Pancreas (tissue), 10 donors: ENCODE measurements at places on chromosomes 16 and 17. TPM values are rescaled to one million over a fixed set of nuclear protein-coding genes. Genes with fewer than 3 reads are reported as not detected.

DNA sequence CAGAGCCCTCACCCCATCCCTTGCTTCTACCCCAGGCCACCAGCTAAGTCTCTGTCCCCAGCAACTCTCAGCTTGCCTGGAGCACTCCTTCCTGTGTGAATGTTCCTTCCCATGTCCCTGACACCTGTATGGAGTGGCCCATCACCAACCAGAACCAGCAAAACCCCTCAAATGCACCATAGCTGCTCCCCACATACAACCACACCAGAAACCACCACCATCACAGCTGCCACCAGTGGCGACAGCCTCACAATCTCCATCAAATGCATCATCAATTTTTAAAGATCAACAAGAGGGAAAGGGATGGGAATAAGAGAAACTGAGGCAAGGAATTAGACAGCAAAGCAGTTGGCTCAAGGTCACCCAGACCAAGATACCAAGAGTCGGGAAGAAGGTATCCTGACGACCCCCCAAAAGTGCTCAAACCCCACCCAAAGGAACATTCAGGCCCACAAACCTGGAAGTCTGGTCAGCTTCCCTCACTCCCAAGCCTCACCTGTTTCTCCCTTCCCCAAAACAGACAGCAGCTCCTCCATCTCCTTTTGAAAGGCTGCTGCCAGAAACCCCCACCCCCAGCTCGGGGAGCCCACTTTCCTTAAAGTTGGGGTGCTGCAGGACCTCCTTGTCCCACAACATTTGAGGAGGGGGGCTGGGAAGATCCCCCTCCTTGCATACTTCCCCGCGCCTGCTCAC is 1.8 kb downstream of the SRCIN1 start:
- DNase-seq, result peak; percentile 46

Gene KIF19
- 5.7 TPM for polyA plus RNA-seq

Gene ICAM2
- polyA plus RNA-seq, result 19.1 TPM

- DNase-seq, result no peak
These were observed 17.8 kb downstream of the MBTPS1 start for GRCh38 chr16:84098939-84099338.

DNA sequence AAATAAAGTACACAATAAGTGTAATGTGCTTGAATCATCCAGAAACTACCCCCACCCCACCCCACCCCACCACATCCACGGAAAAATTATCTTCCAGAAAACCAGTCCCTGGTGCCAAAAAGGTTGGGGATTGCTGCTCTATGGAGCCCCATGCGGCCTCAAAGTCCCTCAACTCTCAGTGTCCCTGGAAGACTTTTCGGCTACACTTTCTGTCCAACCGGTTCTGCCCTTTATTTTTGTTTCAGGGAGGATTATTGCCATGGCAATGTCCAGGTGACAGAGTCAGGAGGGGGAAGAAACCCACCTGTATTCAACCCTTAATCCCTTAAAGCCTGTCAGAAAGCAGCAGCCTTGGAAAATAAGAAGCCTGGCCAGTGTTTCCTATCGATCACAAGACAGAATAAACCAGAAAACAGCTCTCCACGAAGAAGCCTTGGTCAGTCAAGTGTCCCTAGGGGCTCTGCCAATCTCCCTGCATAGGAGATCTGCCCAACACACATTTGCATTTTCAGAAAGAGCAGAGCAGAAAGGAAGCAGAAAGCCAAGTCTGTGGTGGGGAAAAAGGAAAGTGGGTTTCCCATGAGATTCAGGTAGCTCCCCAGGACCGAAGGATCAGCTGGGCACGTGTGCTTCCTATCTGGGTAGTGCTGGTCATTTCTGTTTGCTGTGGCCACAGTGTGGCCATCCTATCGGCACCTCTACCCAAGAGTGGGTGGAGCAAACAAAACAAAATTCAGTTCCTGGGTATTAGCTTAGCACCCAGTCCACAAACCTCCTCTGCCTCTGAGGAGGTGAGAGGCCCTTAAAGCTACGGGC is 342.7 kb downstream of the SOX9 start:
- DNase-seq, result peak; percentile 77

DNA sequence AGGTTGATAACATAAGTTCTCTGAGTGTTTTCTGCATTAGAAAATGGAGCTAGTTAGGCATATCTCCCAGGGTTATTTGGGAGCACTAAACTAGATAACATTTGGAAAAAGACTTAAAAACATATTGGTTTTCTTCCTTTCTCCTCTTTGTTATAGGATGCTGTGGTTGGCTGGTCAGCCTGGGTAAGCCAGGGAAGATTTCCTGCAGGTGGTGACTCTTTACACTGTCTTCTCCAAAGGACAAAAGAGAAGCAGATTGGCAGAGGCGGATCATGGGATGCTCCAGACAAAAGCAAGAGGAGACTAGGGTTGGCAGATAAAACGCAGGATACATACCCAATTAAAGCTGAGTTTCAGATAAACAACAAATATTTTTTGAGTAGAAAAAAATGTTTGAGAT is 6.2 kb upstream of the CRYBA1 start:
- DNase-seq, result no peak

GRCh38 chr17:77882481-77883212 is 75.9 kb upstream of the TNRC6C start:
- DNase-seq, result no peak

Gene ZNF423
- 2.4 TPM for polyA plus RNA-seq

GRCh38 chr17:59185997-59186396 is 23.8 kb upstream of the SMG8 start:
- DNase-seq, result no peak

Gene LPO
- 0.08 TPM for polyA plus RNA-seq

- no peak for DNase-seq
These were observed 64.2 kb upstream of the DOC2B start for GRCh38 chr17:245611-246010.

DNA sequence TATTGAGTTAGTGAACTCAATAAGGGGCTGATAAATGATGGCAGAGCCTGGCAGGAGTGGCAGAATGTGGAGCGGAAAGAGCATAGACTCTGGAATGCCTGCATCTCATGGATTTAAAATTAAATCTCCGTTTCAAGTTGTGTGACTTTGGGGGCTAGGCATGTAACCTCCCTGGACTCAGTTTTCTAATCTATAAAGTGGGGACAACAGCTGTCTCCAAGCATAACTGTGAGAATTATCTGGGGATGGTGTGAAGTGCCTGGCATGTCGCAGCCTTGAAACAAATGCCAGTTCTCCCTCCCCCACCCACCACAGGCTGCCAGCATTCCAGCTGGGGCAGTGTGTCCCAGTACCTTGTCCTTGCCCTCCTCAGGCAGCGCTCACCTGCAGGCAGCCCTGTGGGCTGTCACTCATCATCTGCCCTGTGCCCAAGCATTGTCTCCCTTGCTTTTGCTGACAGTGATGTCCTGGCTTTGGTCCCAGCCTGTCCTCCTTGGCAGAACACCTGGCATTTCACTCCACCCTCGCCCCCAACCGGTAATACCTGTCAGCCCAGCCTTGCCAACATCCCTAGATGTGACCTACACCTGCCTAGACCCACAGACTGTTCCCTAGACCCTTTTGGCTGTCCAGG is 129.6 kb downstream of the MRM1 start:
- peak; percentile 36 for DNase-seq

- DNase-seq, result no peak
These were observed 21.8 kb downstream of the CDH8 start for GRCh38 chr16:62014319-62014923.

DNA sequence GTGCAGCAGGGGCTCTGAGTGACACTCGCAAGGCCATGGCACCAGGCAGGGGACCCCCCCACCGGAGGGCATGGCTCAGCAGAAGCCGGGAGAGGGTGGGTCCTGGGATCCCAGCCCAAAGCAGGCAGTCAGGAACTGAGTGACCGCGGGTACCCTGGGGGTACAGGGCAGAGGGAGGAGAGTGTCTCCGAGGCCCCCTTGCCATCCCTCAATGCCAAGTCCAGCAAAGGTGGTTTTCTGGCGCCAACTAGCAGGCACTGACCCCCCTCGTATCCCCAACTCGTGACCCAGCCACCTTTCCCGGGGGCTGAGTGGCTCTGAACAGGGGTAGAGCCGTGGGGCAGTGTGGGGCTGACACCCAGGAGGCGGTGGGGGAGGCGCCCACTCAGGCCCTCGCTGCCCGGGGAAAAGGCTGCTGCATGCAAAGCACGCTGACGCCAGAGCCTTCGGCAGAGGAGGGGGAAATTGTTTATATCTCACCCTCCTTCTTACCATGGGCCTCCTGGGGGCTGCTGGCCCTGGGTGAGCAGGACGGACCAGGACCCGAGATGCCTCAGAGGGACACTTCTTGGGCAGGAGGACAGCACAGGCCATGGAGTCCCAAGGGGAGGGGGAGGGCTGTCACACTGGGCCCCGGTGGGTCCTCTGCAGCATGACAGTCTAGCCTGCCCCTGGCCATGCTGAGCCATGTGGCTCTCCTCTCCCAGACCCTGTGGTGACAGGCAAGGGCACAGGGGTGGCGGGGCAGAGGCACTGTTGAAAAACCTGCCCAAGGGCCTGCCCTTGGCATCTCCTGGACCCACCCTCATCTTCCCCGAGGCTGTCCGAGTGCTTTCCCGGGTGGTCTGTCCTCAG is 14.6 kb upstream of the ENPP7 start:
- DNase-seq, result no peak

DNA sequence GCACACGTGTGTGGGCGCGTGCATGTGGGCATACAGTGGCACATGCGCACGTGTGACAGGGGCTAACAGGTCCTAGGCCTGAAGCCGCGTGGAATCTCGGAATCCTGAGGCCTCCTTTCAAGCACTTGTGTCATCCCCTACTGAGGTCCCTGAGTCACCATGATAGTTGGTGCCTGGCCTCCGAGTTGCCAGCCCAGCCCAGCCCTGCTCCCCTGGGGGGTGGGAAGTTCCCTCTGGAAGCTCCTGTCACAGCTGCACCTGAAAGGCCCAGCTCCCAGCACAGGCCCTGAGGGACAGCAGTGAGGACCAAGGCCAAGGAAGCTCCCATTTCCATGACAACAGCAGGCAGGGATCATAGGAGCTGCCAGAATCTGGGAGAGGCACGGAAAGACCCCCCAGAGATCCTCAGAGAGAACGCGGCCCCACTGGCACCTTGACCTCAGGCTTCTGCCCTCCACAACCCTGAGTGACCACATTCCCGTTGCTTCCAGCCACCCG is 35.4 kb upstream of the ENPP7 start:
- DNase-seq, result no peak

- no peak for DNase-seq
These were observed 62.6 kb downstream of the ENGASE start for GRCh38 chr17:79137015-79137788.

GRCh38 chr17:5705876-5706576 is 121.7 kb upstream of the NLRP1 start:
- no peak for DNase-seq

Gene CCDC154
- polyA plus RNA-seq, result 7.7 TPM

Gene TBC1D3K
- not detected for polyA plus RNA-seq

GRCh38 chr16:10987361-10988163 is 43.2 kb downstream of the CLEC16A start:
- no peak for DNase-seq

GRCh38 chr17:68133346-68134045 is 98.0 kb downstream of the KPNA2 start:
- no peak for DNase-seq

Gene SLC12A3
- 0.05 TPM for polyA plus RNA-seq

Gene KRTAP1-1
- polyA plus RNA-seq, result 0.68 TPM

GRCh38 chr16:87833548-87833947 is 35.8 kb downstream of the SLC7A5 start:
- no peak for DNase-seq

Gene ARHGAP23
- polyA plus RNA-seq, result 3.3 TPM

Gene RHBDL3
- 1.8 TPM for polyA plus RNA-seq

Gene MYH8
- polyA plus RNA-seq, result not detected

DNA sequence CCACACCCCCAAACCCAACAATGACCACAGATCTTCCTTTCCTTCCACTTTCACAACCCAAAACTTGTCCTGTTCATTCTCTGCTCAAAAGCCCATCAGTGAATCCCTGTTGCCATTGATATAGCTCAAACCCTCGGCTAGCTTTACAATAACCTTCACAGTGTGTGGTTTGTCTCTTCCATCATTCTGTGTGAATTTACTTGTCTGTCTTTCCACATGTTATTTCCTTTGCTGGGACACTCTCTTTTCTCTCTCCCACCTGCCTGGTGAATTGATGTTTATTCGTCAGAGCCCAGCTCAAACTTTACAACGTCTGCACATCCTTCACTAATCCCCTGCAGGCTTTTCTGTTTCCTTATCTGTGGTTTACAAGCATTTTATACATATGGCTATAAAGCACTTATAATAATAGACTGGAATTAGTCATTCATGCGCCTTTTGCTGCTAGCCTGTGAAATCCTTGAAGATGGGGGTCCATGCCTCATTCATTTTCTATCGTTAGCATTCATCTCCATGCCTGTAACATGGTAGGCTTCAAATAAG is 114.4 kb downstream of the CDH13 start:
- DNase-seq, result no peak

DNA sequence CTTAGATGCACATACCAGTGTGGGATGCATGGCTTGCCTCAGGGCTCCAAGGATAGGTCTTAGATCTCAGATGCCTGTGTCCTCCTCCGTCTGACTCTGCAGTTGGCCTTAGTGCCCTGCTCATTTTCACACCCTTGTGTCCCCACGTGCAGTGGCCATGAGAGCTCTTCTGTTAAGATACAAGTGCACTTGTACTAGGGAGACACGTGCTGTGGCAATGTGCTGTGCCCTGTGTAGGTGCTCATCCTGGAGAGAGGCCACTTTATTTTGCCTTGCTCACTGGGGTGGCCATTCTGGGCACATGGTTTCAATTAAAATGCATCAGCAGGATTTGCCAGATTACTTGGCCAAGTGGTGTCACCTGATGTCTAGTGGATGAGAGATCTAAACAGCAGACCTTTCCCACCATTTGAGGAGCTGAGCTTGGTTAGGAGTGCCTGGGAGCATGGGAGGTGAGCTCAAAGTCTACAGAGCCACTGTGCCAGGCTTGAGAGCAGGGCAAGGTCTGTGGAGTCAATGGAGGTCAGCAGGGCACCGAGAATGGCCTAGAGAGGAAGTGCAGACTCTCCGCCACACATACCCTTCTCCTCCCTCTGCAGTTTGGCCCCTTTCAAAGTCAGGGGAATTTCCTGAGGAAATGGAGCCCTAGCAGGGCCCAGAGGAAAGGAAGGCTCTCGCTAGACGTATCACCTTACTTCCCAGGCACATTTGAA is 25.2 kb upstream of the SMPD3 start:
- DNase-seq, result no peak

Gene EVPL
- 6.5 TPM for polyA plus RNA-seq

Gene SLC25A39
- polyA plus RNA-seq, result 119 TPM

Gene MYL4
- 0.53 TPM for polyA plus RNA-seq

DNA sequence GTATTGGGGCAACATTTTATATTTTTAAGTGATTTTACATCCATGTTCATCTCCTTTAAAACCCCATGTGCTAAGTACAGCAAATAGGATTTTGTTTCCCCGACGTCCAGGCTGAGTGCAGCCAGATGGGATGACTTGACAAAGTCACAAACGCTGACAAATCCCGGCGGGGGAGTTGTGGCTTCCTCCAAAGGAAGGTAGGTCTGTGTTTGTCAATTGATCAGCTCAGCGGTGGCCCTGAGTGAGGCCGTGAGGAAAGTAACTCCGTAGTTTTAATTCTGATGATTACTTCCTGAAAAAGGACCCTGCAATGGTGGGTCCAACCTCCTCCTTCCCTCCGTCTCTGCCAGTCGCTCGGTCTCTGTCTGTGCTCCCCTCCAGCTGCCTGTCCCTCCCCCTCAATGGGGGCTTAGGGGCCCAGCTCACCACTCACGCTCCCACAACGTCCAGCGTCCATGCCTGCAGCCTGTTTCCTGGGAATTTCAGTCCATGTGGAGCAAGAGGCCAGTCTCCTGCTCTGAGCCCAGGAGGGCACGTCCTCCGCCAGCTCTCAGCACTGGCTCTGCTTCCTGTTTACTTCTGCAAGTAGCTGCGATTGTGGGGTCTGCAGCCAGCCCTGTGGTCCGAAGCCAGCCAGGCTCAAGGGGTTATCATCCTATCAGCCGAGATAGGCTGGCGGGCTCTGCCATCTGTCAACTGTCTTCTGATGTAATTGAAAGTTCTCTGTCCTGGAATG is 209.4 kb upstream of the FOXF1 start:
- no peak for DNase-seq
